Activated gamma-delta T cell (primary cell): ENCODE measurements at places on chromosomes 2 and 18.

- no peak for DNase-seq
Observed at GRCh38 chr2:121386707-121387106, 101.7 kb upstream of the TFCP2L1 start.

DNA sequence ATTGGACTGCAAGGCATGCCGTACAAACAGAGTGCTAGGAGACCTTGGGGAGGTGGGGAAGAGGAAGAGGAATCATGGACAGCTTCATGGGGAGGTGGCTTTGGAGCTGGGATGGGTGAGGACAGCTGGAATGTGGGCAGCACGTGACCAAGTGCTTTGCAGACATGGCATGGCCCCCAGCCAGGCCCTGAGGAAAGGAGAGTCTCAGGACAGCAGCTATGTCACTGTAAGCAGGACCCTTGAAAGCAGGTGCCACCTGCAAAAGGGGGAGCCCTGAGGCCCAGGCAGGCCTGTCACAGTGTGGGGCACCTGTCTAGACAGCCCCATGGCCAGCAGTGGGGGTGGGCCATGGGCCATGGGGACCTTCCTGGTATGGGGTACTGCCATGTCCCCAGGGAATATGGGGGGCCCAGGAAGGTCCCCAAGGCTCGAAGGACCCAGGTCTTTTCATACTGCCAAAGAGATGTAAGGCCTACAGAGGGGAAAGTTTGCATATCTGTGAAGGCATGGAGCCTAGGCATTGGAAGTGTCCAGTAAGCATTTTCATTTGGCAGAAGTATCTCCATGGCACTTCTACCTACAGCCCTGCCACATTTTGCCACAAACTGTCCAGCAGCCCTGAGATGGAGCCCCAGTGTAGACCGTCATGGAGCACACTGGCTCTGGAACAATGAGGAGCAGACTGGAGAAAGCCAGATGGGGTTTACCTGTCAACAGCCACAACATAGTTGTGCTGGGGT, 9.9 kb downstream of the PAX8 start:
- DNase-seq, result no peak

- no peak for DNase-seq
Observed at GRCh38 chr2:119112230-119112629, 46.3 kb downstream of the C1QL2 start.

DNA sequence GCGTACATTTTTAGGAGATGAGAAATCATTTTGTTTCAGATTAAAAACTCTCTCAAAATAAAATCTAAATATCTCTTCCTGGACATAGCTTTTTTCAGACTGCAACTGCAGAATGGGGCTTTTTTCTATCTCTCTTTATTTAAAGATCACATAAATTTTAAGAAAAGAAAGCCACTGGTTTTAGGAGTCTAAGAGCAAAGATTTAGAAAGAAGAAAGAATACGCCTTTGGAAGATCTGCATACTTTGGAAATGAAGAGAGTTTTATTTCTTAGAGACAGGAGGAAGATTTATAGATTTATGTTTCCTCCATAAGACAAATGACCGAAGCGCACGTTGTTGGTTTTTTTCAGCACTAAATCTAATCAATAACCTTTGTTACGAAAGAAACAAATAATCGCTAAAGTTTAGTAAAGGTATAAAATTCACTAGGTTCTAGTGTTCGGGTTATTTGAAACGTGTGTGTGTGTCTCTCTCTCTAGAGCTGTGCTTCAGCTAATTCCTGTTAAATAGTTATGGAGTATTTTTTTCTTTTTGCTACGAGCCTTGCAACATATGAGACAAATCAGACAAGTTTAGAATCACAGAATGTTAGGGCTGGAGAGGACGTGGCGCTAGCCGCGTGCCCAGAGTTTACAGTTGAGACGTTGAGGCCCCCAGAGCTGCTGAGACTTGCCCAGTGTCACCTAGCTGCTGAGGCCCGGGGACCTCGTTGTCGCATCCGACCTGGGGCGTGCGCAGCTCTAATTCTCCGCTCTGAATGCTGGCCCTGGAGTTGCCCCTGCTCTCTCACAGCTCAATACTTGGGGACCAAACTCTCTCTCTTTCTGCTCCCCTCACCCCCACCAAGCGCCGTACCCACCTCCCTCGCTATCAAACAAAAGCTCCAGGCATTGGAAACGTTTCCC, 69.9 kb downstream of the CTAGE1 start:
- no peak for DNase-seq

- DNase-seq, result no peak
Observed at GRCh38 chr2:121235542-121235941, 49.5 kb downstream of the TFCP2L1 start.

DNA sequence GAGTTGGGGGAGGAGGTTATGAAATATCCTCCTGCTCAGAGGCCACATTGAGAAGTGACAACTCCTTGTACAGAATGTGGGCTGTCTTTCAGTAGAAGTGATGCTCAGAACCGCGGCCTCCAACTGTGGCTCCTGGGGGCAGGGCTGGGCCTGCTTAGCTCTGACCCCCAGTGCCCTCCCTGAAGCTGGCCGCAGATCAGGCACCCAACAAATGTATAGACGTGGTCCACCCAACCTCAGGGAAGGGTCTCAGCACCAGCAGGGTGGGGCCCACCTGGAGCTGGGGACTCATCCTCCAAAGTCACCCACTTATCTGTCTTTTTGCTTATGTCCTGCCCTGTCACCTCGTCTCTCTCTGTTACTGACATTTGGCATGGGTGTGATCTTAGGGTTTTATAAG, 11.1 kb upstream of the BIN1 start:
- no peak for DNase-seq

GRCh38 chr2:114797540-114797939, 355.1 kb downstream of the DPP10 start:
- no peak for DNase-seq

DNA sequence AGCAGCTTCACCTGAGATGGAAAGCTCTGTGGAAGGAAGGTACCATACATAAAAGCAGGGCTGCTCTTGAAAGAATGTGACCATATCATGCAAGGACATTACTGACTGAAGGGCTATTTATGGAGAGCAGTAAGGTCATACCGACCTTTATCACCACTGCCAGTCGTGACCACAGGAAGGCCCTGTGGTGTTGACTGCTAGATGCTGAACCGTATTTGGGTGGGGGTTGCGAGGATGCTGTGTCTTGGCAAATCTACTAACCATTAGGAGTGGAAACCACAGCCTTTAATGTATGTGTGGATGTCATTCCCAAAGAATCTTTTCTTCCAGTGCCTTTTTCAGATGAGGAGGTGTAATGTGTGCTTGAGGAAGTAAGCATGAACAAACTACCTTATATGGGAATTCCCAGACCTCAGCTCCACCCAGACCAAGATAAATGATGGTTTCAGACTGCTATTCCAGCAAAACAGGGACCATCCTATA, 60.8 kb downstream of the LIMS1 start:
- no peak for DNase-seq

GRCh38 chr2:237604960-237605359, 14.4 kb upstream of the RAB17 start:
- no peak for DNase-seq

DNA sequence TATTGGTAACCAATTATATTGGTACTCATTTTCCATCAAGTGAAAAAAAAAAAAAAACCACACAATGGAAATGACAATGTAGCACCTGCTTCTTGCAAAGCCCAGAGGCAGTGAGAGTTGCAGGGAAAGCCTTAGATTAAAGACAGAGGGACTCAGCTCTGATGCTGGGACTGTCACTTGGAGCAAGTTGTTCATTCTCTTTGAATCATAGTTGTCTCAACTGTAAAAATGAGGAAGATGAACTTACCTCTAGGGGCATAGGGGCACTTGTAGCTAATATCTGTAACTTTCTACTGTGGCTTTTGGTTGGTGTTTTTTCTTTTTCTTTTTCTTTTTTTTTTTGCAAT, 81.4 kb upstream of the LPIN2 start:
- DNase-seq, result no peak

DNA sequence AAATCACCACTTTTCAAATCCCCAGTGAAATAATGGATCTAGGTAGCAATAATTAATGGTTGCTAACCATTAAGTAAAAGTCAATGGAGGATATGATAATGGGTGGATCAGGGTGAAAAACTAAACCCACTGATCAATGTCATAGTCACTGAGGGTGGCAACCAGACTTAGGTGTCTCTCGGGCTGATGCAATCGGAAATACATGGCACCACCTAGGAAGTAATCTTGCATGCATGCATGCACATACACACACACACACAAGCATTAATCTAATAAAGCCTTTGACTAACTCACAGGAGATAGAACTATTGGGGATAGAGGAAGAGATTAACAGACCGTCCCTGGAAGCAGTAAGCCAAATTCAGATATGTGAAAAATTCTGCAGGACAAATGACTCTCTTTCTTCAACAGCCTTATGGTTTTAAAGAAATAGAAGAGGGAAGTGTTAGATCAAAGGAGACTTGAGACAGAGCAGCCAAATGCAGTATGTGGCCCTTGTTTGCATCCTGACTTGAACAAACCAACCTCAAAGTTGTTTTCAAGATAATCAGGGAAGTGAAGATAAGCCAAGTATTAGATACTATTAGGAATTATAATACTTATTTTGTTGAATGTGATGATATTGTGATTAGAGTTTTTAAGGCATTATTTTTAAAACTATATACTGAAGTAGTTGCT, 186.0 kb upstream of the RMP24 start:
- no peak for DNase-seq

DNA sequence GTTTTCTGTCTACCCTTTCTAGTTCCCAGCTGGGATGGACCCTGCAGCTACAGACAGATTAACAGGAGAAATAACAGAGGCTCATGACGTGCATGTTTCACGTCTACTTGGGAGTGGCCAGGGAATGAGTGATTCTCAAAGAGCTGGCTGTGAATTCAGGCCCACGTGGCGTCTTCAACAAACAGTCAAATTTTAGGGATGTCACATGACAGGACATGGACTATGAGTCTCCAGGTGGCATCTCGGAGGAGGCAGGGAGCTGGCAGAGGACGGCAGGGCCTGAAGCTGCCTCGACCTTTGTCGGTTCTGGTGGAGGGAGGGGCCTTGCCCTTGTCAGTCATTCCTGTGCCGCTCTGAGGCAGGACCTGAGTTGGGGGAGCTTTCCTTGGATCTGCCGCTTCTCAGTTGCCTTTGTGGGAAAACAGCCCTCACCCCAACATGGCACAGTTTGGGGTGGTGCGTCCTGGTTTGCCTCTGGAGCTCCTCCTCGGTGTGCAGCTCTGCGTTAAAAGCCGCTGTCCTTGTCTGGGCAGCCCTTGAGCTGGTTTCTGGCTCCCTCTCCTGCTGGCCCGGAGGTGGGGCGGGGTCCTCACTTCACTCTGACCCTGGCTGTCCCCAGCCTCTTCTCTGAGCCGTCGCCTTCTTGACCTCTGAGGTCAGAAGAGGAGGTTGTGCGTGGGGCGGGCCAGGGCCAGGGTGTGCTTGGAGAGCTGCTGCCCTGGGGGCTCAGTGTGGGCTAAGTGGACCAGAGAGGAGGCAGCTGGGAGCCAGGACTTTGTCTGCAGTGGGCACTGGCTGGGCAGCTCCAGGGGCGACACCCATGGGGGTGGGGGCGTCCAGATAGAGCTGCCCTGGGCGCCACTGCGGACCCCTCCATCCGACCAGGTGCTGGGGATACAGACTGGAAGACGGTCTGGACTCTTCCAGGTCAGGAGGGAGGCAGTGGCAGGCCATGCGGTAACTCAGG, 12.1 kb upstream of the GAL3ST2 start:
- DNase-seq, result no peak

DNA sequence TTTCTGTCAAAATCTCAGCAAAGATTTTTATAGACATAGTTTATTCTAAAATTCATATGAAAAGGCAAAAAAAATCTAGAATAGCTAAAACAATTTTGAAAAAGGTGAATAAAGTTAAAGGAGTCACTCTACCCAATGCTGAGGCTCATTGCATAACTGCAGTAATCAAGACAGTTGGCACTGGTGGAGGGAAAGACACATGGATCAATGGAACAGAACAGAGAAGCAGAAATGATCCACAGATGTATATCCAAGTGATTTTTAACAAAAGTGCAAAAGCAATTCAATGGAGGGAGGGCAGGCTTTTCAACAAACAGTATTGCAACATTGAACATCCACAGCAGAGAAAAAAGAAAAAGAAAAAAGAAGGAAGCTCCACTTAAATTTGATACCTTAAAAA, 162.8 kb downstream of the RBM43 start:
- no peak for DNase-seq

GRCh38 chr2:158002079-158002478, 99.6 kb upstream of the UPP2 start:
- DNase-seq, result no peak

DNA sequence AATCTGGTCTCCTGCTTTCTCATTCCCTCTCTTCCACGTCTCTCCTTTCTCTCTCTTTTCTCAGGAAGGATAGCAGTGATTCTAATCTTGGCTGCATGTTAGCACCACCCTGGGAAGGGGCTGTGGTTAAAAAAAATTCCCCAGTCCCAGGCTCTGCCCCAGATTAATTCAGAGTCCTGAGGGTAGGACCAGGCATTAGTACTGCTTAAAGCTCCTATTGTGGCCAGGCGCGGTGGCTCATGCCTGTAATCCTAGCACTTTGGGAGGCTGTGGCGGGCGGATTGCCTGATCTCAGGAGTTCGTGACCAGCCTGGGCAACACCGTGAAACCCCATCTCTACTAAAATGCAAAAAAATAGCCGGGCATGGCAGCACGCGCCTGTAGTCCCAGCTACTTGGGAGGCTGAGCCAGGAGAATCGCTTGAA, 35.4 kb upstream of the EML4 start:
- no peak for DNase-seq

DNA sequence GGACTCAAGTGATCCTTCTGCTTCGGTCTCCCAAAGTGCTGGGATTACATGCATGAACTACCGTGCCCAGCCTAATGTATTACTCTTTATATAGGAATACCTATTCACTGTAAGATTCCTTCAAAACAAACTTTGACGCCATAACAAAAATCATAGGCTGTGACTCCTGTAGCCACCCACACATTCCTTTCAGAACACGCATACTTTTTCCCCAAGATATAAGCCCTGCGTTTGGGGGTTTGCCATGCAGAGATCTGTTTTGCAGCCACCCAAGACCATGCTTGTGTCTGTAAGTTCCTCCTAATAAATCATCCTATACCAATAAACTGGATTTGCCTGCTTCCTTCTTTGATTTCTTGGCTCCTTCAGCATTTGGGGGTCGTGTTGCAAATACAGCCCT, 46.0 kb upstream of the STON1 start:
- DNase-seq, result no peak

DNA sequence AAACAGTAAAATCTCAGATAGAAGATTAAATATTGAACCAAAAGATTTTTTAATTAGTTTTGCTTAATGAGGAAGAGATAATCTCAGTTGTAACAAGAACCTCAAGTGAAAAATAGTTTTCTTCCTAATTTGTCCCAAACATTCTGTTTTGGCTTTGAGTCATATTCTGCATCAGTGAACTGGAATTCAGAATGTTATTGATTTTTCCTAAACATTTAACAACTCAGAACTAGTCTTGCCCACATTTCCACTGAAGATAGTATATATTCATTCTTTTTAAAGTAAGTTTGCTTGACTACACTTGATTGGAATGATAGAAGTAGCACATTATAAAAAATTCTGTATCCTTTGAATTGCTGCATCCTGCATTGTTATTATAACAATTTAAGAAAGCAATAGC, 85.7 kb upstream of the UGP2 start:
- DNase-seq, result no peak
